ENCODE measurements at places on chromosomes 7 and 10.

DNA sequence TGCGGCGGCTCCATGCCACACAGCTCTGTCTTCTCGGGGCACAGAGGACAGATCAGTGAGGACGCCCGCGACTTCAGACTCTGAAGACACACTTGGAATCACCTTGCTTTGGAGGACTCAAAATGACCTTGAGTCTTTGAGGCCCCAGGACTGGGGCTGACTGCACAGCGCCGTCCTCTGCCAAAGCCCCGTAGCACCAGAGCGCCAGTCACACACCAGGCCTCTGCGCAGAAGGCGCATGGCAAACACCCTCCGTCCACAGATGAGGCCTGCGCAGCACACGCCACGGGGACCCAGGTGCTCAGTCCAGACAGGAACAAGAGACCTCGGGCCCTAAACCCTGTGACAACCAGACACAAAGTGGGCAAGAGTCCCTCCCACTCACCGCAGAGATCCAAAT lies 134.7 kb downstream of the MAD1L1 start:
- no peak for DNase-seq

DNA sequence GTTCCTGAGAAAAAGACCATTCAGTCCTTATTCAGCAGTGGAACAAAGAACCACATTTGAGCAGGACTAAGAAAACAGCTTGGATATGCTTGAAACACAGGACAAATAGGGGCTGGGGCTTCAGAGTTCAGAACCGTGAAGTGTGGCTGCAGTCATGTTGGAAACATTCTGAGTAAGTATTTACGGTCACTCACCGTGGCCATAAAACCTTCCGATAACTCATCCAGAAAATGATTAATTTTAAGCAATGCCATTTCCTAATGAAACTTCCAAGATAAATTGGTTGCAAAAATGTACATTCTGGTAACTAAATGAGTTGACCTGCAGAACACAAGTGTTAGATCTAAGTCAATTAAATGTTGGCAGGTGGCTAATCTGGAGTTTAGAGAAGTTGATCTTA lies 279.2 kb downstream of the CXCL12 start:
- no peak for DNase-seq

GRCh38 chr10:26770069-26770468 lies 72.6 kb downstream of the PDSS1 start:
- DNase-seq = no peak

DNA sequence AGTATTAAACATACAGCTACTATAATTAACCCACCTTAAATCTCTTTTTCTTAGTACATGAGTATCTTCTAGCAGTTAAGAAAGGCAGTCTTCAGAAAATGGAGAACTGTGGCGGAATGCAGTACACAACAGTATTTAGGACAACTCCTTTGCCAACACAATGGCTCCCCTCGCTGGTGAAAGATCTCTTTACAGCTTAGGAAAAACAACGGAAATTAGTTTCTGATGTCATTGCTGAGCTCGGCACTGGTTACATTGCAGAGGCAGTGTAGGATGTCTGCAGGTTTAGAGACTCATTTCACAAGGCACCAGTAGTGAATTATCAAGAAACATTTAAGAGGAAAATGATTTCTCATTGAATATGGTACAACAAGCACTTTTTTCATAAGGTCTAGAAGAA lies 43.4 kb downstream of the GLRX3 start:
- DNase-seq = no peak

DNA sequence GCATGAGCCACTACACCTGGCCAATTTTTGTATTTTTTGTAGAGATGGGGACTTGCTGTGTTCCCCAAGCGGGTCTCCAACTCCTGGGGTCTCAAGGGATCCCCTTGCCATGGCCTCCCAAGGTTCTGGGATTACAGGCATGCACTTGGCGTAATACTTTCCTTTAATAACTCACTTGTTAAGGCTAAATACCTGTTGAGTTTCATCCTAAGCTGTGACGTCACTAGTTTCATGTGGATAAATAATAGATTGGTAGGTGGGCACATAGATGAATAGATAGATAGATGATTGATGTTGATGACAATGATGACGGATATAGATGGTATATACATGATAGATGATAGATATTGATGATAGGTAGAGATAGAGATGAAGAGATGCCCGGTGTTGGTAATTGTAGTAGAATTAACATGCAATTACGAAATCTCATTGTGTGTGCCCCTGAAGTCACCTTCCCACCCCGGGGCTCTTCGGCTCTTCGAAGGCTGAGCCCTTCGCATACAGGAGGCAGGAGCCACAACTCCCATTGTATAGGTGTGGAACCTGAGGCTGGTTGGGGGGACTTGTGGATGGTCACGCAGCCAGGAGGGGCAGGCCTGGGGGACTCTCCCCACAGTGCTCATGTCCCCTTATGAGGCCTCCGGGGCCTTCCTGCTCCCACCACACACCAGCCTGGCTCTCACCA lies 2.6 kb downstream of the GRIFIN start:
- DNase-seq = no peak

DNA sequence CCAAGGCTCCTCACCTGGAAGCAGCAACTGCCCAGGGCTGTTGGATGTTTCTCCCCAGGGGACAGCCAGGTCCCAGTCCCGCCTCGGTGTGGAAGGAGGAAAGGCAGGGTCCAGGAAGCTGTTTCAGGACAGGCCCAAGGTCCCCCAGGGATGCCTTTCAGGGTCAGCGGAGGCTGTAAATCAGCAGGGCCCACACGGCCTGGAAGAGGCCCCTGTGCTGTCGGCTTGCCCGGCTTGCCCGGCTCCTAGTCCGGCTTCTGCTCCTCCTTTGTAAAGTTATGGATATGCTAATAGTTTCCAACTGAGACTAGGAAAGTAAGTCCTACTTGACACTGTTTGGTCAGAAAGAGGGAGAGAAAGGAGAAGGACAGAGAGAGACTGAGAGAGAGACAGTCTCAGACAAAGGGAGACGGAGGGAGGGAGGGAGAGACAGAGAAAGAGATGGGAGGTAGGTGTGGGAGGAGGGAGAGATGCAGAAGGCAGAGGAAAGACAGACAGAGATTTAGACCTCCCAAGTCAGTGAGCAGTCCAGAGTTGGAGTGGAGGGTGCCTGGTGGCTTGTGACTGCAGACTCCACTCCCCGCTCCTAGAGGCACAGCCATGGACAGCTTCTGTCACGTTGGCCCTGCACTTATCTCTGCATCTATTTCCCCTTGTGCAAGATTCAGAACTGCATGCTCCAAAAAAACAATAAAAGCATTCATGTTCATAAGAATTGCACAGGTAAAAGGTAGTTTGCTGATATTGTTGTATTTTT lies 10.5 kb downstream of the IKZF1 start:
- no peak for DNase-seq

DNA sequence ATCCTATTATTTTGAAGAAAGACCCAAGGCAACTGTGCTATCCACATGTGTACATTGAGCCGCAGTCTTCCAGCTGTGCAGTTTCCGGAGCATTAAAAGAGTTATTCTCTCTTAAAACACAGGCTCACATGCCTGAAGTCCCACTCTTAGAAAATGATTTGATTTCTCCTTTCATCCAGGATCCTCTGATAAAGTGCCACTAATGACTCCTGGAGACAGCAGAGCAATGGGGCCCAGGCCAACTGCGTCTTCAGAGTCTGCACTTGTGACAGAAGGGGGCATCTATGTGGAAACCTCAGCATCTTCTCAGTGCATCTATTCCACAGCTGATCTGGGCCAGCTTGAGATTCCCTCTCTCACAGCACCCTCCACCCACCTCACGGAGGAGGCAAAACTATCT lies 482.1 kb upstream of the AKR1E2 start:
- no peak for DNase-seq

DNA sequence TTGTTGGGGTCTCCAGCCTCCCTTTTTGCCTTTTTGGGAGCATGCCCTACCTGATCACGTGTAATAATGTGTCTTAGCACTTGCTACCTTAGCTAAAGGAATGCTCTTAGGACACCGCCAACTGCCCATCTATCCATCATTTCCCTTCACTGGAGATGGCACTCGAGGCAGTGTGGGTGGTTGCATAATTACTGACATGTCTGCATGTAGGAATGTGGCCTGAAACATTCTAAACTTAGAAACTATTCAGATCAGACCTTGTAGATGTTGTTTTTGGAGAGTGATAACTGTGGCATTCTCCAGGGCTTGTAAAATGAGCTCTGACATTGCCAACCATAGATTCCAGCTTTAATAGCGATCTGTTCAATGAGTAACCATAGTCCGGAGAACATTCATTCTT lies 365.8 kb downstream of the BBS9 start:
- no peak for DNase-seq

DNA sequence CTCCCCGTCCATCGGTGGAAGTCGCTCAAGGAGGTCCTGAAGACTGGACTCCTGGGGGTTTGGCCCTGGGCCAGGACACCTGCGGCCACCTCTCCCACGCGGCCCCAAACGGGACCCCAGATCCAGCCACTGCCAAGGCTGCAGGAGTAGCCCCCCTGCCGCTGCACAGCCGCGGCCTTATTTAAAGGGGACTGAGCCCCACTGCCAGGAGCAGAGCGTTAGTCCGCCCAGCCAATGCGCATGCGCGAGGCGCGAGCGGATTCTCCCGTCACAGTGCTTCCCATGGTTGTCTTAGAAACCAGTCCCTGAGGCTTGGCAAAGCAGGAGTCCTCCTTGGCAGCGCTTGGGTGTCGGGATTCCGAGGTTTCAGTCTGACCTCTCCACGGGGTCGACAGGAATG lies 320.0 kb downstream of the ZNF716 start:
- no peak for DNase-seq

GRCh38 chr7:55255496-55256445 lies 109.4 kb upstream of the LANCL2 start:
- peak; percentile 60 for DNase-seq

- no peak for DNase-seq
These were observed 69.8 kb upstream of the GNA12 start for GRCh38 chr7:2913760-2914387.

GRCh38 chr10:79266543-79267312 lies 80.5 kb upstream of the PPIF start:
- no peak for DNase-seq

DNA sequence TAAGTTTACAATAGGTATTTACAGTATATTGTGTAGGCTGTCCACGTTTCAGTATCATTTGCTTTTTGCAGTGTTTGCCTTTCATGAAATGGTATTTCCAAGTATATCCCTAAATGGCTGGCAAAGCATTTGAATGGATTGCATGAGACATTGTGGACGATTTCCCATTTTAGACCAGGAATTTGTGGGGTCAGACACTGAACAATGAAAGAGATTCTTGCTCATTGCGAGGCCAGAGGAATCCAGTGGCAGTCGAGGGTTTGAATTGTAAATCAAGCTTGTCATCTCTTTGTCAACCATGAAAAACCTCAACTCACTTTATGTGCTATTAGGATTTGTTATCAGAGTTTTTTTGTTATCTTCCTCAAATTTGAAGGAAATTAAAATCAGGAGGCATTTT lies 70.8 kb downstream of the CREB5 start:
- DNase-seq = no peak

DNA sequence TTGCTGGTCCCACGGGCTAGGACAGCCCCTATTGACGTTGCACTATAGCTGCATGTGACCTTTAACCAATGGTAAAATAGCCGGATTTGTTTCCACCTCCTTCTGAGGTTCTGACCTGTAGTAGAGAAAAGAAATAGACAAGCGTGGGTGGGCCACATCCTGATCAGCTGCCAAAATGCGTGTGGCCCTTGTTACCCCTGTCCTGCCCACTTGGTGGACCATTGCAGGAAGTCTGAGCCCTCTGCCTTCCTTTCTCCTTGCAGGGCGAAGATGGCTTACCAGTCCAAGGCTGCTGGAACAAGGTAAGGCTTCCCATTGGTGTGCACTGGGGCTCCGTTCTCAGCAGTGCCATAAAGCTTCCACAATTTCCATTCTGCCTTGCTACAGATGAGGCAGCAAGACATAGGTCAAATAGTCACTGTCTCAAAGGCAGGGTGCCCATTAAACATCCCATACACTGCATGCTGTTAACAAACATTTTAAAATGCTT lies 95.9 kb upstream of the MACROH2A2 start:
- no peak for DNase-seq

DNA sequence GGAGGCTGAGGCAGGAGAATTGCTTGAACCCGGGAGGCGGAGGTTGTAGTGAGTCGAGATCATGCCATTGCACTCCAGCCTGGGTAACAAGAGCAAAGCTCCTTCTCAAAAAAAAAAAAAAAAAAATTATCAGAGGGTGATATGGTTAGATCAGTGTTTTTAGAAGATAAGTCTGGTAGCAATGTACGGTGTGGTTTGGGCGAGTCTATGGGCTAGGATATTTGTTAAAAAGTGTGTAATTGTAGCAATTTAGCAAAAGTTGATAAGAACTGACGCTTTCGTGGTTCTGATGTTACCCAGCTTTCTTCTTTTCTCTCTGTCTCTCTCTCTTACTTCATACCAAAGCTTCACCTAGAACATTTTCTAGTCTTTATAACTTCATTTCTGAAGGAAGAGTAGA lies 6.9 kb upstream of the CYP51A1 start:
- no peak for DNase-seq

- DNase-seq = no peak
These were observed 117.6 kb downstream of the SEM1 start for GRCh38 chr7:96591900-96592676.

DNA sequence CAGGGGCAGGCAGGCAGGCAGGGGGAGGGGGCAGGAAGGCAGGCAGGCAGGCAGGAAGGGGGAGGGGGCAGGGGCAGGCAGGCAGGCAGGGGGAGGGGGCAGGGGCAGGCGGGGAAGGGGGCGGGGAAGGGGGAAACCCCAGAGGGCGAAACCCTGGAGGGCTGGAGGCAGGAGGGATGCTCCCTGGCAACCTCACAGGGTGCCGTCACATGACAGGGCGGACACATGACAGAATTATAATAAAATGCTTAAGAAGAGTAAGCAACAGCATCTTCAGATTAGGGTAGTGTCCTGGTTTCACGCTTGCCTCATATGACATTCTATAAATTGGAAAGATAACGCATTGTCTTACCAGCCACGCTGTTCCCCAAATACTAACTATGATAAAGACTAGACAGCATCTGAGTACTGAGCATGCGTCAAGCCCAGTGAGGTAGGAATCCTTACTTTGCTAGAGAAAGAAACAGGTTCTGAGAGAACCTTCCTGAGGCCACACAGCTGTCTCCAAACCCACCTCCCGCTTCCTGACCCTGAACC lies 131.6 kb downstream of the DIP2C start:
- no peak for DNase-seq

DNA sequence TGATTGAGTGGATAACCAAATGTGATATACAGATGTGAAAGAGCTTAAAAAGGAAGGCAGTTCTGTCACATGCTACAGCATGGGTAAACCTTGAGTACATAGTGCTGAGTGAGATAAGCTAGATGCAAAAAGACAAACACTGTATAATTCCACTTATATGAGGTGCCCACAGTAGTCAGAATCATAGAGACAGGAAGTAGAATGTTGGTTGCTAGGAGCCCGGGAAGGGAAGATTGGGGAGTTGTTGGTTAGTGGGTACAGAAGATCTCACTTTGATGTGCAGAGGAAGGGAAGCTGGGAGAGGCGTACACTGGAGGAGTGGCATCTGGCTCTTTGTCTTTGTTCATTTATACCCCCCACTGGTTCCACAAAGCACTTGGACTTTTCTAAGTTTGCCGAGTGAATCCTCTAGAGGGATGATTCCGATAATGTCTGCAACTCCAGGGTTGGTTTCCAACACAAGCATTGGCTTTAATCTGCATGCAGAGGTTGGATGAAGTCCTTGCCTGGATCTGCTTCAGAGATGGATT lies 39.5 kb downstream of the TSPAN14 start:
- no peak for DNase-seq

Data from stimulated activated CD4-positive, alpha-beta T cell treated with anti-CD3 and anti-CD28 coated beads, Interleukin-1b, Interleukin-23, amount 100 ng/mL, for 1 hour (primary cell).